Stimulated activated CD4-positive, alpha-beta T cell treated with anti-CD3 and anti-CD28 coated beads, TNF-alpha, amount 100 ng/mL, for 24 hours (primary cell): ENCODE measurements at places on chromosomes 5 and 9.

- DNase-seq = no peak
These were observed 139.9 kb upstream of the APC start for GRCh38 chr5:112597831-112598230.

- DNase-seq = no peak
These were observed 231.6 kb upstream of the TNC start for GRCh38 chr9:115349542-115349941.

- no peak for DNase-seq
These were observed 14.1 kb downstream of the SLC25A25 start for GRCh38 chr9:128082151-128082550.

- no peak for DNase-seq
These were observed 916 bp downstream of the TOR1A start for GRCh38 chr9:129822898-129823541.

GRCh38 chr9:93593144-93593658 is 16.8 kb downstream of the PHF2 start:
- DNase-seq = no peak

DNA sequence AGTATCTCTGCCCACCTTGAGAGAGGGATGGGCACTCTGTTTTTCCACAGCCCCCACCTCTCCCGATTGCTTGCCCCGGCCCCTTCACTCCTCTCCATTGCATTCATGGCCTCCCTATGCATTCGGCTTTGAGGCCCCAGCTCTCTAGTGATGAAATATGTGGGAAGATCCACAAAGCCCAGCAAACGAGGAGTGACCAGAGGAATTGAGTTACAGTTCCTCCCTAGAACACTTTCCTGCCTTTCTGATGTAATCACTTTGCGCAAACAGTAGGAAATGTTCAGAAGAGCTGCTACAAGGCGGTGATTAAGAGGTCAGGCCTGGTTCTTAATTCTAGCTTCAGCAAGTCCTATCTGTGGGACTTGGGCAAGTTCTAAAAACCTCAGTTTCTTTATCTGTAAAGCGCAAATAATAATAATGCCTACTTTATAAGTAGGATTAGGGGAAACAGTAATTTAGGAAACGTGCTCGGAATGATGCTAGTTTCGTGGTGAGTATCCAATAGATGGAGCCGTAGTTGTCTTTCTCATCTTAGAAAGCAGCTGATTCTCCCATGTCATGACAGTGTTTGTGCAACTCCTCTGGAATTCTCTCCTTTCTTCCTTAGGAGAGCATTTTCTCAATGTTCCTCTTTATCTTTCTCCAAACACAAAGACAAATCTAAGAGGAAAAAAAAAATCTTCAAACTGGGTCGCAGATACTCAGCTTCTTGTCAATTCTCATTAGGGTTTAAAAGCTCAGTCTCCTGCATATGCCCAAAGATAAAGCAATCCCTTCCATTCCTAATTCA is 99.5 kb upstream of the MSX2 start:
- no peak for DNase-seq

DNA sequence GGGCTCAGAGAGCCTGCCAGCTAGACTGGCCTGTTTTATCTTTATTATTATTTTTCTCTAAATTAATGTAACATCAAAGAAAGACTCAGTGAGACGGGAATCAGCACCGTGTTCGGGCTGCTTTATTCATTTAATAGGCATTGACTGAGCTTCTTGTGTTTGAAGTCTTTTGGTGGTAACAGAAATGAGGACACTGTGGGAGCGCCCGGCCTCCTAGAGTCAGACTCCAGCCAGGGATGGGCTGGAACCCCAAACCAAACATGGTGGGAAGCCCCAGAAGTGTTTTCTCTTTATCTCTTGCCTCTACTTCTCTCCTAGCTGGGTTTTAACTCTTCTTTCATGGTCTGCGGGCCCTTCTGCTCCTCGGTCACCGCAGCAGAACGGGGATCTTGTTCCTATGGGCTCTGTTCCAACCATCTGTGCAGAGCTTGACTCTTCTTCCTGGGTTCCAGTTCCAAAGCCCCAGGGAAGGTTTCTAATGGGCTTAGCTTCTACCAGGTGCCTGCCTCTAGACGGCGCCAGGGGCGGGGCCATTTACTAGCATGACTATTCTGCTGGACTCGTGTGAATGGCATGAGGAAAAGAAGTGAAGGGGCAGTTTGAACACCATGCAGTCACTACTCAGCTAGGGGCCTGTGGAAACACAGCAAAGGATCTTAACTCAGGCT is 123.8 kb downstream of the FGF18 start:
- no peak for DNase-seq

GRCh38 chr9:94945197-94946144 is 219.0 kb downstream of the AOPEP start:
- DNase-seq = no peak
